ENCODE measurements at places on chromosomes 5 and 9.

DNA sequence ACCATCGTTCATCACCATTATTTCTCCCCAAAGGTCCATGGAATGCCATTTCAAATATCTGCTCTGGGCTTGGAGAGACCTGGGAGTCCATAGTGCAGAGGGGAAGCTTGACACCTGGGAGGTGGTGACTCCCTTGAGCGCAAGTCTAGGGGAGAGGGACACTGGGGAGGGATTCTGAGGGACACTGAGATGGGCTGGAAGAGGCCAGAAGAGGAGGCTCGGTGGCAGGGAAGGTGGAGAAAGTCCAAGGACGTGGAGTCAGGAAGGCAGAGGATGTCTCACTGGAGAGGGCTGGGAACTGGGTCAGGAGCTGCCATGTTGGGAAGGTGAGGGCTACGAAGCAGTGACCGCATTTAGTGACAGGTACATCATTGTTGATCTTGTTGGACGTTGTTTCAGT is 160.3 kb upstream of the MVB12B start:
- DNase-seq, result no peak
- no peak overlapping the region for H3K27ac ChIP-seq
- no peak overlapping the region for H3K4me3 ChIP-seq

DNA sequence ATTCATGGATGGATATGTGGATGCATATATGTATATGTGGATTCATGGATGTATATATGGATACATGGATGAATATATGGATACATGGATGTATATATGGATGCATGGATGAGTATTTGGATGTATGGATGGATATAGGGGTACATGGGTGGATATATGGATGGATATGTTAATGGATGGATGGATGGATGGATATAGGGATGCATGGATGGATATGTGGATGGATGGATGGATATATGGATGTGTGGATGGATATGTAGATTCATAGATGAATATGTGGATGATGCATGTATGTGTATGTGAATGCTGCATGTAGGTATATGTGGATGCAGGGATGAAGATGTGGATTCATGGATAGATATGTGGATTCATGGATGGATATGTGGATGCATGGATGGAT is 53.4 kb upstream of the SYNPO start:
- no peaks in the 10 kb centered on the region for H3K4me1 ChIP-seq
- no peak for DNase-seq
- H3K4me3 ChIP-seq, result no peak overlapping the region
- peaks cover 2% of the 10 kb centered on the region for H3K27me3 ChIP-seq

- DNase-seq, result no peak
- no peaks in the 10 kb centered on the region for H3K27me3 ChIP-seq
- H3K4me1 ChIP-seq, result no peaks in the 10 kb centered on the region
- peaks cover 1% of the 10 kb centered on the region for H3K36me3 ChIP-seq
Measured at GRCh38 chr9:77864211-77864889, 167.3 kb downstream of the GNAQ start.

DNA sequence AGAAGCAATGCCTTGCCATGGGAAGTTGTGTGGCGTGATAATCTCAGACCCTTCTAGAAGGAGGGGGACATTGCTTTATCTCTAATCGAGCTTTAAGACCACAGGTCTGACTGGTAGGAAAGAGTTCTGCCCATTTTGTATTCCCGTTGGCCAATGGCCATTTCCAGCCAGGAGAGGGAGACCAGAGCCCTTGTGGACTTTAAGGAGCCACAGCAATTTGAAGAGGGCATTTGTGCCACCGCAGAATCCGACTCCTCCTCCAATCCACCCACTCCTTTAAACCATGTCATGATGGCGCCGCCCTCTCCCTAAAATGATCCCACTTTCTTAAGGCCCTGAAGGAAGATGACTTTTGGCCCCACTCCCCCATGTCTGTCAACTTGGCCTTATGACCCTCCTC is 560.5 kb upstream of the ADAMTS16 start:
- DNase-seq, result no peak
- no peaks in the 10 kb centered on the region for H3K4me1 ChIP-seq
- no peaks in the 10 kb centered on the region for H3K36me3 ChIP-seq
- no peak overlapping the region for H3K4me3 ChIP-seq
- no peaks in the 10 kb centered on the region for H3K27me3 ChIP-seq
- no peak overlapping the region for H3K27ac ChIP-seq

- H3K27me3 ChIP-seq, result peaks cover 28% of the 10 kb centered on the region
- no peak for DNase-seq
- no peak overlapping the region for H3K27ac ChIP-seq
- H3K4me1 ChIP-seq, result no peaks in the 10 kb centered on the region
Measured at GRCh38 chr9:117974108-117974507, 269.9 kb downstream of the TLR4 start.

- no peaks in the 10 kb centered on the region for H3K36me3 ChIP-seq
- no peak overlapping the region for H3K4me3 ChIP-seq
- no peaks in the 10 kb centered on the region for H3K4me1 ChIP-seq
- no peaks in the 10 kb centered on the region for H3K27me3 ChIP-seq
Measured at GRCh38 chr5:11182441-11183080, 421.5 kb upstream of the DAP start.

DNA sequence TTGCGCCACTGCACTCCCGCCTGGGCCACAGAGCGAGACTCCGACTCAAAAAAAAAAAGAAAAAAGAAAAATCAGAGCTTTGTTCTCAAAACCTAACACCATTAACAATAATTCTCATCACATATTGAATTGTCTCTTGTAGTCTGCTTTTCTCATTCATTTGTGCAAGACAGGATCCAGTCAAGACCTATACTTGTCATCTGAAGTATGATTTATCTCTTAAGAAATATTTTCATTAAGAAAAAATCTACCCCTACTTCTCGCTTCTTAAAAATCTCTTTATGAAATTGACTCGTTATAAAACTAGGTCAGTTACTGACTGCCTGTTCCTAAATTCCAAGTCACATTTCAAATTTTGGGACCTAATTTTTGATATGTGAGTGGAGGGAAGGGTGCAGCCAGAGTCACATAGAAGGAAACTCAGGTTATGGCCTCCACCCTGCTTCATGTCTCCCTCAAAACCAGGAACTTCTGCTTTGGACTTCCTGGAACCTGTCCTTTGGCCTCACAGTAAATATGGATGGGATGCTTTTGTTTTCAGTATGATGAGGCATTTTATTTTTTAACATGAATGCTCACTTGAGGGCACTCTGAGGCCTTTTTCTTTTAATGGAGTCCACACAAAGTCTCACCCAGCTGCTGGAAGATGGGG is 18.9 kb downstream of the ZNF169 start:
- H3K27ac ChIP-seq, result no peak overlapping the region
- peaks cover 22% of the 10 kb centered on the region for H3K4me1 ChIP-seq
- H3K36me3 ChIP-seq, result peaks cover 29% of the 10 kb centered on the region
- H3K4me3 ChIP-seq, result no peak overlapping the region
- H3K27me3 ChIP-seq, result no peaks in the 10 kb centered on the region

DNA sequence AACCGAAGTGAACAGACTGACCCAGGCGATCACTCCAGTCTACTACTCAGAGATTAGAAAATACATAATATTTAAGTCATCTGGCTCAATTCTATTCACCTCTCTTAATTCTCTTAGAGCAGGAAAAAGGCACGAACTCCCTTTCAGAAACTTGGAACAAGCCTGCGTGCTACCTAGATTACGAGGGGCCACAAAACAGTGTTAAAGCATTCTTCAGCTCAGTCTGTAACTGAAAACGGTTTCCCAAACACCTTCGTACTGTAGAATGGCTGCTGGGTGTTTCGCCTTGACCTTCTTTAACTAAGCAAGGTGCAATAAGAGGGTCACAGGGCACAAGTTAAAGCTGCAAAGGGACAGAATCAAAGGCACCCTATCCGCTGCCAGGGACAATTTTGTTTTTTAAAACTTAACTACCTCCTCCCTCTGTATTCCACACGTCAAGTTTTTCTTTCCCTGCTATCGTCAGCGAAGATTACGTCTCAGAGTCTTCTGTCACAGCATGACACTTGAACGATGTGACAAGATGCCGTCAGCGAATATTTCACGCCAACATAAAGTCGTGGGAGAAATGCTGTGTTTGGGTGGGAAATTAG is 687 bp downstream of the LYSMD3 start:
- H3K27me3 ChIP-seq, result peaks cover 19% of the 10 kb centered on the region
- peaks cover 36% of the 10 kb centered on the region for H3K36me3 ChIP-seq
- peak overlapping the region; percentile 86 for H3K4me3 ChIP-seq

GRCh38 chr9:135992486-135993408 is 31.6 kb upstream of the UBAC1 start:
- no peaks in the 10 kb centered on the region for H3K27me3 ChIP-seq
- peaks cover 12% of the 10 kb centered on the region for H3K4me1 ChIP-seq
- DNase-seq, result no peak

- H3K36me3 ChIP-seq, result peaks cover 8% of the 10 kb centered on the region
- H3K27ac ChIP-seq, result no peak overlapping the region
- H3K27me3 ChIP-seq, result no peaks in the 10 kb centered on the region
- no peaks in the 10 kb centered on the region for H3K4me1 ChIP-seq
Measured at GRCh38 chr5:65548281-65548680, 14.7 kb downstream of the CENPK start.

DNA sequence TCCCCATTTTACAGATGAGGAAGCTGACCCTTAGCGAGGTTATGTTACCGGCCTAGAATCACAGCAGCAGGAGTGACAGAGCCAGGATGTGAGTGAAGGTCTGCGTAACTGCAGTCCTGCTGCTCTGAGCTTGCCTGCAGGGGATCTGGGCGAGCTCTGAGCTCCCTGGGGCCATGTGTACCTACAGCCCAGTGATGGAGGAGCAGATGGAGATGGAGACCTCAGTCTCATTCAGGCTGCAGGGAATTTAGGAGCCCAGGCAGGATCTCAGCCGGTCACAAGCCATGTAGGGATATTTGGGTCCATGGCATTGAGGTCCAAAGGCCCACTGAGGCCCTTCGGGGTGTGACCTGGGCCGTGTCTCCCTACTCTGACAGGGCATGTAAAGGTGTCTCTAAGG is 170.6 kb downstream of the CACNA1B start:
- H3K27me3 ChIP-seq, result peaks cover 54% of the 10 kb centered on the region
- no peak overlapping the region for H3K4me3 ChIP-seq
- no peaks in the 10 kb centered on the region for H3K4me1 ChIP-seq
- no peaks in the 10 kb centered on the region for H3K36me3 ChIP-seq
- DNase-seq, result no peak

- H3K27me3 ChIP-seq, result no peaks in the 10 kb centered on the region
- no peak overlapping the region for H3K27ac ChIP-seq
- H3K4me3 ChIP-seq, result no peak overlapping the region
Measured at GRCh38 chr5:90985341-90985740, 397.8 kb downstream of the ARRDC3 start.

DNA sequence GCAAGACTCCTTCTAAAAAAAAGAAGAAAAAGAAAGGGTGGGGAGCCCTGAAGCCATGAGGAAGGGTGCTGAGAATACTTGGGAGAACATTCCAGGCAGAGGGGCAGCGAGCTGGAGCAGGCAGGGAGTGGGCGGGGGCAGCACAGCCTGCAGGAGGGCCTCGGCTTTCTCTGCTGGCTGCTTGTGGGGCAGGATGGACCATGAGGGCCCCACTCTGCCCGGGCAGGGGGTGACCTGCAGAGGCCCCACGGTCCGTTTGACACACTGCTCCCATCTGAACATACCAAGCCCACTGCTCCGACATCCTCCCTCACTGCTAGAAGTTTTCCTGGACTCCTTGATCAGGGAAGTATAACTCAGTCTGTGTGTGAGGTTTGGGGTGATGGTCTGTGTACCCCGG is 11.7 kb upstream of the NUP214 start:
- DNase-seq, result no peak
- no peak overlapping the region for H3K27ac ChIP-seq
- no peaks in the 10 kb centered on the region for H3K4me1 ChIP-seq
- no peak overlapping the region for H3K4me3 ChIP-seq
- peaks cover 38% of the 10 kb centered on the region for H3K27me3 ChIP-seq
- no peaks in the 10 kb centered on the region for H3K36me3 ChIP-seq

GRCh38 chr5:20223451-20223850 is 235.5 kb upstream of the CDH18 start:
- no peak overlapping the region for H3K27ac ChIP-seq
- H3K4me3 ChIP-seq, result no peak overlapping the region
- no peak for DNase-seq
- no peaks in the 10 kb centered on the region for H3K4me1 ChIP-seq

DNA sequence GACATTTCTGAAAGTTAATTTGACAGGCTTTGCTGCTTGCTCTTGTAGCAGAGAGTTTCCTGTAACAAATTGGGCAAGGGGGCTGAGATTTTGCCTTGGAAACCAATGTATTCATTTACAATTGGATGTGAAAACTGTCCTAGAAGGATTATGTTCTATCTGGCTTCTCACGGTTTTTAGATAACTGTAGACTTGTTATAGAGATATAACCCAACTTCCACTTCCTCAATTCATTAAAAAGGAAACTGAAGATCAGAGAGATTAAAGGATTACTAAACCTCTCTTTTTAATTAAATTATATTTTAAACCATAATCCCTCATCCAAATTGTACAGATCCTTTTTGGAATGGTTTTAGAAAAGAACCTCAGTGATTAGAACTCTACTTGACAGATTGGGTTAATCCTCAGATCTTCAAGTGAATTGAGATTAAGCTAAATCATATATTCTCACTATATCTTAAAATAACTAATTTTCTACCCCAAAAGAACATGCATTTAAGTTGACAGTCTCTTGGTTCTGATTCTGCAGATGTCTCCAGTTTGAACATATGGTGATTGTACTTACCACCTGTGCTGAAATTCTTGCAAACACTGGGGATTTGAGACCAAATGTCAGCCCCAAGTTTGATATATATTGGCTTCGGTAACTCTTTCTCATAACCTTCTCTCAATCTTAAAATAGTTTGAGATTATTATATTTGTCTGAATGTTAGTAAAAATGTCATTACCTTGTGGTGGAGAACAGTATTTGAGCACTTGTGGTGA is 130.1 kb upstream of the C9orf72 start:
- H3K36me3 ChIP-seq, result no peaks in the 10 kb centered on the region
- no peak for DNase-seq
- H3K4me3 ChIP-seq, result no peak overlapping the region
- no peak overlapping the region for H3K27ac ChIP-seq

Measured in central memory CD8-positive, alpha-beta T cell (primary cell).